Inflammatory macrophage treated with lipopolysaccharide for 1 hour (primary cell): ENCODE measurements at places on chromosomes 11 and 22.

GRCh38 chr11:36012979-36013378, 69.1 kb downstream of the LDLRAD3 start:
- no peak for DNase-seq

DNA sequence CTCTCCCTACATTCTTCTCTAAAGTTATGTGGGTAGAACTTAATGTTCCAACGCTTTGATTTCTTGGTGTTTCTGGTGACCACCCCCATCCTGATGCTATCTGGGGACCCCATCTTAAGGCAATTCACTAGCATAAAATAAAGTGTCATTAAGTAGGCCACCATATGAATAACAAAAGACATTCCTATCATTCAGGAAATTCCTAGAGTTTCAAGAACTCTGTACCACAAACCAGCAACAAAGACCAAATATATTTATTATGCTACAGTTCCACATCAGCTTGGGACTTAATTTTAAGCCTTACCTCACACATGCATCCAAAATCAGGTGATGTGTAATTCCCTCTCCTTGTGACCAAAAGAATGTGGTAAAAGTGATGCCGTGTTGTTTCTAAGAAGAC, 254.6 kb upstream of the LRRC4C start:
- no peak for DNase-seq

DNA sequence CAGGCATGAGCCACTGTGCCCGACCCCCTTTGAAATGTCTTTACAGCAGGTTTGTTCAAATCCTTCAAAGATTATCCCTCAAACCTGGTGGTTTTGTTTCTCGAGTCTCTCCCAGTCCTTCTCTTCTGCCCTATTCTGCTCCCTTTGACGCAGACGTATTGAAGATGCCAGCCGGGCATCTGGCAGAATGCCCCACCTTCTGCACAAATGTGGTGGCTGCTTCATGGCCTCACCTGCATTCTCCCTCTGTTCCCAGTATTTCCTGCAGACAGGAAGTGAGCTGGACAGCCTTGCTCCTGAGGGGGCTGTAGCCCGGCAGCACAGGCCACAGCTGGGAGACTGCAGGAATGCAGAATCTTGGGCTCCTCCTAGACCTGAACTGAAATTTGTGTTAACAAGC, 4.8 kb upstream of the NAP1L4 start:
- DNase-seq, result no peak

DNA sequence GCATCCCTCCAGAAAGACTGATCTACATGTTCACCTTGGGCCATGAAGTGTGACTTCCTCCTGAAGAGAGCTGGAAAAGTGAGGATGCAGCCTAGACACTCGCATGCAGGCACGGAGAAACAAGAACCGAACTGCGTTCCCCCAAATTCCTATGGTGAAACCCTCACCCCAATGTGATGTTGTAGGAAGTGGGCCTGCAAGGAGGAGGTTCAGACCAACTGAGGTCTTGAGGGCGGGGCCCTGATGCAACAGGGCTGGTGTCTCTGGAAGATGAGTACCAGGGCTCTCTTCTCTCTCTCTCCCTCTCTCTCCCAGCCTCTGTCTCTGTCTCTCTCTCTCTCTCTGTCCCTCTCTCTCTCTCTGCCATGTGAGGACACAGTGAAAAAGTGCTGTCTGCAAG, 501.1 kb downstream of the BRD1 start:
- DNase-seq, result no peak

GRCh38 chr11:58912124-58912523, 27.2 kb upstream of the GLYATL1 start:
- DNase-seq, result no peak

DNA sequence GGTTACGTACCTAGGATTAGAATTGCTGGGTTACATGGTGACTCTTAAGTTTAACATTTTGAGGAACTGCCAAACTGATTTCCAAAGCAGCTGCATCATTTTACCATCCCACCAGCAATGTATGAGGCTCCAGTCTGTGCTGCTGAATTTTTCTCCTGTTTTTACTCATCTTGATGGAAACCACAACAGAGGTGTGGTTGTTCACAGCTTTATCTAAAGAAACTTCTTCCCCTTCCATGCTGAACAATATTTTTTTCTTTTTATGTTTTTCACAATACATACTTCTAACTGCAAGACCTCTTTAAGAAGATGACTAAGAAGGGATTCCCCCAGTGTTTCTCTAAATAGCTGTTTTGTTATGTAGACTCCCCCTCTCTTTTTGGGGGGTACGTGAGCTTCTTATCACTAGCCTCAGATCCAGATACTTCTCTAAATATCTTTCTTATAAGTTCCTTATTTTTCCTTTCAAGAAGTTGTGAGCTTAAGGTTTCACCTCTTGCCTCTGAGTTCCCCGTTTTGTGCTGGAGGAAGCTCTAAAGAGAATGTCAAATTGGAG, 24.0 kb downstream of the TCP11L1 start:
- peak; percentile 83 for DNase-seq

GRCh38 chr11:45451766-45452440, 165.8 kb upstream of the SYT13 start:
- DNase-seq, result no peak
